Kidney glomerular epithelial cell (primary cell): ENCODE measurements at places on chromosomes 2 and 18.

DNA sequence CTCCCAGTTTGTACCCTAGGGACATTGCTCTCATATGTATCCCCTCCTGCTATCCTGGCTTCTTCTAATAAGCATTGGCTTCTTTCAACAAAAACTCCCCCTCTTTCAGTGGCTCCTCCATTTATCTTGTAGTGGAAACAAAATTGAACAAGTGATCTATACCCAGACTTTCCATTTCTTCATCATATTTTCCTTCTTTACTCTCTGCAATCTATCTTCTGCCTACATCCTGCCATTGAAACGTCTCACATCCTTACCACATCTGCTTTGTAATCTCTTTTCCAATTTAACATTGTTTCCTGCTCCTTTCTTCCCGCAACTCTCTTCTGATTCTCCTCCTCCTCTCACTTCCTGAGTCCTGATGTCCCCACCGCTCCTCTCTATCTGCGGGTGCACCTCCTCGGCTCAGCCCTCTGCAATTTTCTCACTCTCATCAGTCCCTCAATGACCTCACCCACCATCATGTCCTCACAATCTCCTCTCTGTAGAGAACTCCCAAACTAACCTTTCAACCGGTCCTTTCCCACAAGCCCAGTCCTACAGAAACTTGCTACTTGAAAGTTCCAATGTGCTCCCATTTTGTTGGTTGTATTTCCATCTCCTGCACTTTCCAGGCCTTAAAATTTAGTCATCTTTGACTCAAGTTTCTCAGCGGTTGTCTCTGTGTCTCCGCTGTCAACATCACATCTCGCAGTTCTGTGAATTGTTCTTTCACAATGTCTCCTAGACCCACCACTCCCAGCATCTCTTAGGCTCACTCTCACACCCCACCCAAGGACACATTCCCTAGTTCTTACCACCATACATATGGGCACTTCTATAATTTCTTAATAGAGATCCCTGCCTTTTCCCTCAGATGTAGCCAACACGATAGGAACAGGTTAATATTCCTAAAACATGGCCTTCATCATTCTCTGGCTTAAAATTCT lies 24.0 kb downstream of the MAP3K19 start:
- DNase-seq = no peak

DNA sequence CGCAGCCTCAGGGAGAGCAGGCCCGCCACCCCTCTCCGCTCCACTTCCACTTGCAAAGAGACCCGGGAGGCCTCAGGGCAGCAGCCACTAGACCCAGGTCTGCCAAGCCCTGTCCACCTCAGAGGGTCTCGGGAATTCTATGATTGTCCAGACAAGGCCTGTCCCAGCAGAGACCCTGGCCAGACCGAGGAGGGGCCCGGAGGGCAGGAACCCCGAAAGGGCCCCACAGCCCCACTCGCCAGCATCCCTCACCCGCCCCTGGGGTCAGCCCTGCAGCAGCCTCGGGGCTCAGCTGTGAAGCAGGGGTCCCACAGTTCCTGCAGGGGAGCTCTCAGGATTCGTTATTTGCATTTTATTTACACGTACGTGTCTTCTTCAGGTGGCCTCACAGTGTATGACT lies 269.5 kb downstream of the EIPR1 start:
- no peak for DNase-seq

DNA sequence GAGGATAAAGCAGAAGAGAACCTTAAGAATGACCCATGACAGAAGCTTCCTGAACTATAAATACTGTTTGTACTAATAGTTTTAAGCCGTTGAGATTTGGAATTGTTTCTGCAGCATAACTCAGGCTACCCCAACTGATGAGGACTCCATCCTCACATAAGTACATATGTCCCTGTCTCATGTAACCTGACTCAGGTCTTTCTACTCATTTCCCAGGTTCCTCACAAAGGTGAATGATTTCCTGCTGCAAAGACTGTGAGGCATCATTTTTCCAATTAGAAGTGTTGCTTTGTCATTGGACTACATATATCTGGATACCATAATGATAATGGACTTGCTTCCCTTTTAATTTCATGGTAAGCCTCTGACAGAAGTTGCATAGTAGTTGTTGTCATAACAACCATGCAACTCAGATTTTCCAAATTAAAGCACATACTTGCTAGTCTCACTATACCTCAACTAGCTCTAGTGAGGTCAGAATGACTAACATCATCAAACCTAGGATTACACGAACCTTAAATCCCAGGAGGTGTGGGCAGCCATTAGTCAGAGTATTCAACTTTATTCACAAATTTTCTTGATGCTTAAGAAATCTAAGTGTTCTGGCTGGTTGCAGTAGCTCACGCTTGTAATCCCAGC lies 38.0 kb upstream of the NEDD4L start:
- no peak for DNase-seq

DNA sequence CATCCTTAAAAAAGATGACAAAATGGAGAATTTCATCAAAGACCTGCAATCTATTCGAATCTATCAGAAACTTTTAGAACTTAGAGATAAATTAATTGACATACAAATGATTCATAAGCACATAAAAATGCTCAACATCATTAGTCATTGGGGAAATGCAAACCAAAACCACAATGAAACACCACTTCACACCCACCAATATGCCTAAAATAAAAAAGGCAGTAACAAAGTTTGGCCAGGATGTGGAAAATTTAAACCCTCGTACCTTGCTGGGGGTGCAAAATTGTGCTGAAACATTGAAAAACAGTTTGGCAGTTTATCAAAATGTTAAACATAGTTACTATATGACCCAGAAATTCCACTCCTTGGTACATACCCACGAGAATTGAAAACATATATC lies 11.5 kb upstream of the EIF2AK3 start:
- DNase-seq = no peak

DNA sequence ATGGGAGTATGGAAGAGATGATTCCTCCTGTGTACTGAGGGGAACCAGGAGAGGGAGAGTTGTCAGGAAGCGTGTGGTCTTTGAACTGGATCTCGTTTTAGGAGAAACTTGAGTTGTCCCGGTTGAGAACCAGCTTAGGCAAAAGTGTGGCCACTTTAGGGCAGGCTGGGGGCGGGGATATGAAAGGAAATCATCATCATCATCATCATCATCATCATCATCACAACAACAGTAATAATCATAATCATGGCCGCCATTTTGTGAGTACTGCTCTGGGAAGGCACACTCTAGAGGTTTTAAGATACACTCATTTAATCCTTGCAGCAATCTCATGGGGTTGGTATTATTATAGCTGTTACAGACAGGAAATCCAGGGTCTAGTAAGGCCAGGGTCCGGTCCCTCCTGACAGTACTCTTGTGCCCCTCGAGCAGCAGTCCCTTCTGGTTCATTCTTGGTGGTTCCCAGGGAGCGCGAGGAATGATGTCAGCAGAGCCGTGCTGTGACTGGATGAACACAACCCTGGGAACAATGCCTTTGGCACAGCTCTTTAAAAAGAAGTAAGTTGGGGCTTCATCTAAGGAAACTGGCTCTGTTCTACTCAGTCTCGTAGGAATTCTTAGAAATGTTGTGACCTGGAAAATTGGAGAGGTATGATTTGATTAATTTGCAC lies 33.8 kb downstream of the PARD3B start:
- no peak for DNase-seq
